ENCODE measurements at places on chromosomes 1 and 21. TPM values are rescaled to one million over a fixed set of nuclear protein-coding genes. Genes with fewer than 3 reads are reported as not detected.

DNA sequence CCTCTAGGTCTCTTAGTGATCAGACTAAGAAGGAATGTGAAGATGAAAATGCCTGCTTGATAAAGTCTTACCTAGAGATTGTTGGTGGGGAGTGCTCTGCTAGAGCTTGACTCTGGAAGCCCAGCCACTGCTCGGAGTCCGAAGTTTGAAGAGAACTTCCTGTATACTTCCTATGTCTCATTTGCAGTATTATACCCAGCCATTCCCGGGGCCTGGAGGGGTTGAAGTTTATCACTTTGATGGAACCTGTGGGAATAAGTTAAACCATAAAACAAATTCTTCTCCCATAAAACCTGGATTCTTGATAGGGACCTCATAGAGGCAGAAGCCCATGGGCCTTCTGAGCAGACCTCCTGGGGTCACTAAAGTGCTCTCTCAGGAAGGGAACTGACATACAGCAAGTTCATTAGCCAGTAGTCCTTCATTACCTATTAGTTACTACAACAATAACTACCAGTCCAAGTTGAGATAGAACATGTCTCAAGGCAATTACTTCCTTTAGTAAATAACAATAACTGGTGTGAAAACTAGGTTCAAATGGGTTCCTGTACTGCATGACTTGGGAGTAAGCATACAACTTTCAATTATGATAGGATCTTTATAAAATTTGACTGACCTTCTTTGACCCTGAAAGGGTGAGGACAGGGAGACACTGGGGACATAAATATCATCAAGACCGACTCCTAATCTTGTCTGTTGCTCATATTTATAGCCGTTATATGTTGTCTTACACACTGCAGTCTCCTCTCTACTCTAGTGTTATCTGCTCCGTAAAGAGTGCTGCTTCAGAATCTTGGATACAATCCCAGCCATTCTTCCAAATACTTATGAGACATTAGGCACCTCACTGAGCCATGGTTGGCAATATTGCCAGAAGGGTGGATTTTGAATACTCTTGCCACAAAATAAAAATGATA is at the start of gene OR6N1:
TSS of gene OR6N1 (minus strand) at position 246 of the 917 bp plus-strand sequence. CDS start 5,513 bp downstream, outside the sequence.
- ATAC-seq, result no peak

DNA sequence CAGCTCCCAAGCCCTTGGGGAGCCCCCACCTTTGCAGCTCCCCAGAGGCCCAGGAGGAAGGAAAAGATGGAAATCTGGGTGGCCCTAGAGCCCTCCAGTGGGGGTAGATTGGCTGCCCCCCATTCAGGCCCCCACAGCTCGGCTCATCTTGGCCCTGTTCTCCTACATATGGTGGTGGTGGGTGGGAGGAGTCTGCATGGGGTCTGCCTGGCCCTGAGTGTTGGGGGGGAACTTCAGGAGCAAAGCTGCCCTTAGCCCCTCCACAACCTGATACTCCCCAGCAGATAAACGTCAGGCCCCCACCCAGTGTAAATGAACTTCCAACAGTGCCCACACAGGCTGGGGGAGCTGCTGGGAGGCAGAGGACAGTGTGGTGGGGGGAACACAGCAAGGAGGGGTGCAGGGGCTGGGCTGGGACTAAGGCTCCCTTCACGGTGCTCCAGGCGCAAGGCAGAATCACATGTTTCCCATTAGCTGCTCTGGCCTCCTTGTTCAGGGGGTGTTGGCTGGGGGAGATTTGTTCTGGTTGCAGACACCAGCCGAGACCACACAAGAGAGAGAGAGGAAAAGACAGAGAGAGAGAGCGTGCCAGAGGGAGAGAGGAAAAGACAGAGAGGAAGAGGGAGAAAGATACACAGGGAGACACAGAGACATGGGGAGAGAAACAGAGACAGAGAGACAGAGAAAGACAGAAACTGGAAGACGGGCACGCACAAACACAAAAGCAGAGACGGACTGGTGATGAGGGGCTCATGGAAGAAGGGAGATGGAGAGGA is 42.6 kb downstream of the AHDC1 start:
- ATAC-seq, result no peak

Gene OR2AJ1
- total RNA-seq, result not detected

- ATAC-seq, result no peak
Observed at GRCh38 chr1:2639607-2640521, 7.0 kb upstream of the MMEL1 start.

GRCh38 chr1:23376890-23377811 is 7.5 kb upstream of the ZNF436 start:
- no peak for ATAC-seq

GRCh38 chr1:204376465-204376864 is 16.7 kb upstream of the PLEKHA6 start:
- no peak for ATAC-seq

GRCh38 chr21:37270576-37271365 is 3.6 kb upstream of the VPS26C start:
- no peak for ATAC-seq
